ENCODE measurements at places on chromosomes 3 and 15. TPM values are rescaled to one million over a fixed set of nuclear protein-coding genes. Genes with fewer than 3 reads are reported as not detected.

- peaks cover 3% of the 10 kb centered on the region for H3K4me1 ChIP-seq
- no peaks in the 10 kb centered on the region for H3K36me3 ChIP-seq
- H3K27me3 ChIP-seq = no peaks in the 10 kb centered on the region
- H3K27ac ChIP-seq = no peak overlapping the region
- H3K4me3 ChIP-seq = no peak overlapping the region
Observed at GRCh38 chr3:188568736-188569135, 414.8 kb downstream of the LPP start.

DNA sequence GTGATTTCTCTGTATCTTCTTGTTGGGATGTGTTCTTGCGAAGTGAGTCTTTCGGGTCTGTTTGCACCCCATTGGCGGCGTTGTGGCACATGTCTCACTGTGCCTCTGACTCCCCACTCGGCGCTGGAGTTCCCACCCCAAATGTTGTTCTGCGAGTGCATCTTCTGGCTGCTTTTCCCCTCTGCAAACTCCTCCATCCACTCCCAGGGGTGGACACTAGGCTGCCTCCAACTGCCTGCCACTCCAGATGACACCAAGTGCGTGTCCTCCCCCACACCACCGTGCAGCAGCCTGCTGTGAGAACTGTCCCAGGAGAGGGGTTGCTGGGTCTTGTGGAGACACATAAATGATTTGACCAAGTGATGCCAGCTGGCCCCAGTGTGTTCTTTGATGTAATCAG, 17.6 kb downstream of the EFCC1 start:
- H3K36me3 ChIP-seq = no peaks in the 10 kb centered on the region
- no peak overlapping the region for H3K4me3 ChIP-seq
- no peak for DNase-seq
- H3K27ac ChIP-seq = peak overlapping the region; percentile 82
- H3K27me3 ChIP-seq = no peaks in the 10 kb centered on the region
- H3K4me1 ChIP-seq = peaks cover 26% of the 10 kb centered on the region

- peak overlapping the region; percentile 17 for H3K4me3 ChIP-seq
- no peak for DNase-seq
- no peaks in the 10 kb centered on the region for H3K36me3 ChIP-seq
- H3K27me3 ChIP-seq = peaks cover 9% of the 10 kb centered on the region
- H3K27ac ChIP-seq = no peak overlapping the region
Observed at GRCh38 chr3:87167628-87168456, 59.3 kb upstream of the CHMP2B start.

GRCh38 chr3:17833786-17834559, 91.5 kb upstream of the TBC1D5 start:
- no peaks in the 10 kb centered on the region for H3K4me1 ChIP-seq
- H3K36me3 ChIP-seq = no peaks in the 10 kb centered on the region
- no peak for DNase-seq
- no peak overlapping the region for H3K27ac ChIP-seq

DNA sequence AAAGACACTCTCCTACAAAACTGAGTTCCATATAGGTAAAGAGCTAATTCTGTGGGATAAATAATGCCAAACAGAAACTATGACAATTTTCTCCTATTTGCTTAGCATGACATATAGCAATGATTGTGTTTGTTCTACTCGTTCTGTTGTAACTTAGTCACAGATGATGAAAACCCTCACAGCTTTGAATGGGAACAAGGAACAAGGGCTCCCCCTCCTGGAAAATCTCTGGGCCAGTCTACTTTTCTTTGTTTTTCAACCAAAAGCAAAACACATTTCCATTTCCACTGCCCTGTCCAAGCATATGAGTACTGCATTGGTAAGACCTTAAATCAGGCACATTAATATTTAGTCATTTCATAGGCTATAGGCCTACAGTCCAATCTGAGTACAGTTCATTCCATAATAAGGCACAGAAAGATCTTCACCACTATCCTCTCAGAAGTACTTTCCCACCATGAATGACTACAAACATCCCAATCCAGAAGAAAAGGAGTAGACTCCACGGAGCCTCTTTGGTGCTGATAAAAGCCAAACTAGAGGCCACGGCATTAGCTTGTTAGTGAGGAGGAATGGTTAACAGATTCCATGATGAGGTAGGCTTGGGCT, 67.1 kb downstream of the ATP8B4 start:
- no peaks in the 10 kb centered on the region for H3K27me3 ChIP-seq
- H3K36me3 ChIP-seq = no peaks in the 10 kb centered on the region
- H3K4me1 ChIP-seq = peaks cover 6% of the 10 kb centered on the region
- peak; percentile 43 for DNase-seq
- no peak overlapping the region for H3K4me3 ChIP-seq
- no peak overlapping the region for H3K27ac ChIP-seq

- H3K27ac ChIP-seq = no peak within 1 kb of the TSS
- H3K36me3 ChIP-seq = no peaks in the 10 kb centered on the region
- H3K27me3 ChIP-seq = peaks cover 7% of the 10 kb centered on the region
- peaks cover 16% of the 10 kb centered on the region for H3K4me1 ChIP-seq
- peak; percentile 66 for DNase-seq
- H3K4me3 ChIP-seq = peak within 1 kb of the TSS; percentile 69
Observed at GRCh38 chr15:41558400-41559238, at the start of gene TYRO3. TYRO3 (plus strand) TSS chr15:41559212; CDS start chr15:41559258, 46 bp downstream.

- H3K27me3 ChIP-seq = no peaks in the 10 kb centered on the region
- H3K36me3 ChIP-seq = no peaks in the 10 kb centered on the region
- no peak overlapping the region for H3K27ac ChIP-seq
- no peaks in the 10 kb centered on the region for H3K4me1 ChIP-seq
Observed at GRCh38 chr15:77373441-77373840, 46.5 kb downstream of the PEAK1 start.

DNA sequence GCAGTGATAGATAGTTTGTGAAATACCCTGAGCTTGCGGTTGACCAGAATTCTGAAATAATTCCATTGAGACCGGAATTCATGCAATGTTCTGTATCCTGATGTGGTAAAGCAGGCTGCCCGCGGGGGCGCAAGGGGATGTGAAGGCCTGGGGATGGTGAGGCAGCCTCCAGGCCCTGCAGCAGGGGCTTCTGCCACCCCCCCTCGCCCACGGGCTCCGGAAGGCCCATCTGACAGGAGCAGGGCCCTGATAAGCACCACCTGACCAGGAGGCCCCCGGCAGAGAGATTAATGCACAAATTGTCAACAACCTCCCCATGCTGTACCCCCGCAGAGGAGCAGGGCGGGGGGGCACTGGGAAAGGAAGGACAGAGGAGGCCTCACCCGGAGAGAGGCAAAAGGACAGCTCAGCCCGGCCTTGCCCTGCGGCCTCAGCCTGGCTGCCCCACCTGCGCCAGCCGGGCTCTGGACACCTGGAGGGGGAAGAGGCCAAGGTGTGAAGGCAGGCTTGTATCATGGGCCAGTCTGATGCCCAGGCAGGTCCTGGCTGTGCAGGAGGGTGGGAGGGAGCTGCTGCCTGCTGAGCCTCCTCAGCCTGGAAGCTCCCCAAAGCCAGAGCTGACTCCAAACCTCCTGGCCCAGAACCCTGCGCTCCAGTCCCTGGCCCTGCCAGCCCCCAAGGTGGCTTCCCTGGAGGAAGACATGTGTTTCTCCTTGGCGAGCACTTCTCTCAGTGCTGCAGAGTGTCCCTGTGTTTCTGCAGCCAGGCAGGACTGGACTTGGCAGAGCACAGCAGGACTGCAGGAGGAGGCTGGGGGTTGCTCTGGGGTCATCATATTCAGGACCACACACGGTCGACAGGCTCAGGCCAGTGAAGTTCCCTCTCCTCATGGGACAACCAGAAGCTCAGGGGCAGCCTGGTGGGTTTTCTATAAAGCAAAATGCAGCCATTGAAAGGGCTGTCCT, 46.5 kb downstream of the RPN1 start:
- no peaks in the 10 kb centered on the region for H3K36me3 ChIP-seq
- no peak overlapping the region for H3K4me3 ChIP-seq
- DNase-seq = no peak
- no peaks in the 10 kb centered on the region for H3K27me3 ChIP-seq
- H3K27ac ChIP-seq = no peak overlapping the region

GRCh38 chr15:85646538-85647091, 148.1 kb downstream of the KLHL25 start:
- H3K4me3 ChIP-seq = no peak overlapping the region
- no peaks in the 10 kb centered on the region for H3K36me3 ChIP-seq
- H3K27ac ChIP-seq = peak overlapping the region; percentile 33
- DNase-seq = no peak

DNA sequence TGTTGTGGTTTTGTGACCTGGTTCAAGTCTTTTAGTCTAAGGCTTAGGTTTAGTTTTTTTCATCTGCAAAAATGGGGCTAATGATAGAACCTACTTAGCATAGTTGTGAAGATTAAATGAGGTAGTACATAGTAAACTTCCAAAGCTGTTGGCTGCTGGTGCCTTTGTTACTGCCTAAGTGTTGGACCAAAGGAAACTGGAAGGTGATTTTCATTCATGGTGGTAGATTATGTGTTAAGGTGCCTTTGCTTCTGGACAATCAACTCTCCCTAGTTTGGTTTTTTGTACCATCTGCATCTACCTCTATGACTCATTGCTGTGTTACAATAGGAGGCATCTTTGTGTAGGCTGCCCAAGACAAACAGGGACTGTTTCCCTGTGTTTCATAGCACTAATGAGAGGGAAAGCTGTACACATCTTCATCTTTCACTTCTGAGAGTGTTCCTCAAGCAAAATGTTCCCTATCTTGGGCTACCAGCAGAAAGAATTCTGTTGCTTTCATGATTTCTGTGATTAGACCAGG, 3.2 kb downstream of the MAP2K1 start:
- H3K4me3 ChIP-seq = no peak overlapping the region
- H3K27me3 ChIP-seq = no peaks in the 10 kb centered on the region

DNA sequence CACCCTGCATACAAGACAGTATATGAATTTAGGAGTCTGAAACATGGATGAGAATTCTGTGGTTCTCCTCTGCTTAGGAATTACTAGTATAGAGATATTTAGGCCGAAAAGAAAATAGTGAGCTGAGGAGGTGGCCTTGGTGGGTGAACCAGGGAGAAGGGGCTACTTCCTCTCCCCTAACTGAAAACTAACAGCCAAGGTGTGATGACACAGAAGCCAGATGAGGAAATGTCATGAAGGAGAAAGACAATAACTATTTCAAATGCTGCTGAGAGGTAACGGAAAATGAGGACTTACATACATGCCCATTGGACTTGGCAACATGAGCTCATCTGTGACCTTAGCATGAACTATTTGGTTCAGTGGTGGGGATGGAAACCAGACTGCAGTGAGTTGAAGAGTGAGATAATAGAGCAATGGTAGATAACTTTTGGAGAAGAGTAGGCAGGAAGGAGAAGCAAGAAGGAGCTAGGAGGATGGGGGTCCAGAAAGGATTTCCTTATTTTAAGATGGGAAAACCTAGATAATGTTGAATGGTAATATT, 114.4 kb upstream of the TSPAN3 start:
- H3K4me3 ChIP-seq = no peak overlapping the region
- no peaks in the 10 kb centered on the region for H3K27me3 ChIP-seq
- no peak overlapping the region for H3K27ac ChIP-seq
- H3K36me3 ChIP-seq = no peaks in the 10 kb centered on the region
- DNase-seq = no peak

- DNase-seq = no peak
- H3K4me3 ChIP-seq = peak overlapping the region; percentile 31
- peak overlapping the region; percentile 78 for H3K27ac ChIP-seq
- no peaks in the 10 kb centered on the region for H3K36me3 ChIP-seq
Observed at GRCh38 chr15:29686445-29687203, 135.6 kb downstream of the TJP1 start.

DNA sequence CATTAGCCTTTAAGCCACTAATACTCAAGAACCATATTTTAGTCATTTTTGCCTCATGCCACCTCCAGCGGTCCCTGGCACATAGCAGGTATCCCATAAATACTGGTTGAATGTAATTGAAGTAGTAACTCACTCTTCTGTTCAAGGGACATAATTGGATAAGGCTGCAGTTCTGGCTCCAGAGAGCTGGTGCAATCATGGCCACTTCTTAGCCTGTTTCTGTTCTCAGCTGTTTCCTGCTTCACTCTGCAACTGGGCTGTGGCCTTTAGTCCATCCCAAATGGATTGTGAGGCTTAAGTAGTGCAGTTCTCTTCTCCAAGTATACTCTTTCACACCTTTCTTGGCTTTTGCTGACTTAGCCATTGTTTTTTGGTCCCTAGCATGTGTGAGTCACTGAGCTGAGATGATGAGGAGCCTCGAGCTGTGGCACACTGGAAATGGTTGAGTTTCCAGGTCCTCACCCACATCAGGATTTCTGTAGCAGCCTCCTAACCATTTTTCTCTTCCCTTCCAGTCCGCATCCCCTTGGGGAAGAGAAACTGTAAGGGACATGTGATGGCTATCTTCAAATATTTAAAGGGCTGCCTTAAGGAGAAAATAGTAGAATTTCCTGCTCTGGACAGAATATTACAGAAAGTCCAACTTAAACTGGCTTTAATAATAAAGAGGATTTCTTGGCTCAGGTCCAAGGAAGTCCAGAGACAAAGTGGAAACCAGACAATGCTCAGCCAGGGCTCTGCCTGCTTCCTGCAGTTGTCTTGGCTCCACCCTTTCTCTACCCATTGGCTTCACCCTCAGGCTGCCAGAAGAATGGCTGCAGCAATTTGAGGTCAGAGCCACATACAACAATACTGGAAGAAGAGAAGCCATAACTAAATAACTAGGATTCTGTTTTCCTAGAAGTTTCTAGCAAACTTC, 305.4 kb upstream of the ROPN1 start:
- H3K4me3 ChIP-seq = no peak overlapping the region
- H3K27ac ChIP-seq = no peak overlapping the region

DNA sequence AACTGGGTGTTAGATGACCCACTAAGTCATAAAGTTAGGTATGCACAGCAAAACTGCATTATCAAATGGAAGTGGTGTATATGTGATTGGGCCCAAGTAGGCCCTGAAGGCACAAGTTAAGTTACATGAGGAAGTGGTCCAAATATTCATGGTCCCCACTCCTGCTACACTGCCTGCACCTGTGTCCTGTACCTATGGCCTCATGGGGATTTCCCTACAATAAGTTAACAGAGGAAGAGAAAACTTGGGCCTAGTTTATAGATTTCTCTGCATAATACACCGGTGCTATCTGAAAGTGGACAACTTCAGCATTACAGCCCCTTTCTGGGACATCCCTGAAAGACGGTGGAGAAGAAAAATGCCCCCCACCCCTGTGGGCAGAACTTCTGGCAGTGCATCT, 41.5 kb downstream of the STRIT1 start:
- H3K27ac ChIP-seq = no peak overlapping the region
- no peaks in the 10 kb centered on the region for H3K27me3 ChIP-seq
- DNase-seq = no peak

Gene ZNF621
- total RNA-seq = 21.9 TPM

Gene AMOTL2
- 50.9 TPM for total RNA-seq

Gene APEH
- total RNA-seq = 108 TPM

Gene CFAP91
- 5.4 TPM for total RNA-seq

Gene GOLGA6L4
- total RNA-seq = 61.7 TPM

Gene IL5RA
- total RNA-seq = 0.27 TPM

Gene RASL12
- total RNA-seq = 16.1 TPM

Gene SRGAP3
- total RNA-seq = 11.7 TPM

Gene MAN2A2
- 109 TPM for total RNA-seq

Gene CPNE9
- not detected for total RNA-seq

Gene IMPG2
- 0.32 TPM for total RNA-seq

Gene BOC
- 77.4 TPM for total RNA-seq

Gene ANXA2
- total RNA-seq = 629 TPM
